ENCODE measurements at places on chromosomes 2 and 18.

DNA sequence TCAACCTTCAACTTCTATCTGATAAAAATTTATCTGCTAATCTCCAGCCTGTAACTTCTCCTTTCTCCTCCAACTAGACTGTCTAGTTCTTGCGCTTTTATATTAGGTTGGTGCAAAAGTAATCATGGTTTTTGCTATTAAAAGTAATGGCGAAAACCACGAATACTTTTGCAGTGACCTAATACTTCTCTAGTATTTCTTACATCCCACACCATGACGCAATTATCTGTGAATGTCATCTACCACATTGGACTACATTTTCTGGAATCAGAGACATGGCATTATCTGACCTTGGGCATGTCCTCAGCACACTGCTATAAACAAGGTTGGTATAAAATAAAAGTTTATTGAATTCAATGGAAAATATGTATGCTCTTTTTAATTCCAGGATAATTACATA, 370.2 kb upstream of the LYPD1 start:
- no peak for DNase-seq

GRCh38 chr2:184178229-184178628, 420.1 kb upstream of the ZNF804A start:
- no peak for DNase-seq

DNA sequence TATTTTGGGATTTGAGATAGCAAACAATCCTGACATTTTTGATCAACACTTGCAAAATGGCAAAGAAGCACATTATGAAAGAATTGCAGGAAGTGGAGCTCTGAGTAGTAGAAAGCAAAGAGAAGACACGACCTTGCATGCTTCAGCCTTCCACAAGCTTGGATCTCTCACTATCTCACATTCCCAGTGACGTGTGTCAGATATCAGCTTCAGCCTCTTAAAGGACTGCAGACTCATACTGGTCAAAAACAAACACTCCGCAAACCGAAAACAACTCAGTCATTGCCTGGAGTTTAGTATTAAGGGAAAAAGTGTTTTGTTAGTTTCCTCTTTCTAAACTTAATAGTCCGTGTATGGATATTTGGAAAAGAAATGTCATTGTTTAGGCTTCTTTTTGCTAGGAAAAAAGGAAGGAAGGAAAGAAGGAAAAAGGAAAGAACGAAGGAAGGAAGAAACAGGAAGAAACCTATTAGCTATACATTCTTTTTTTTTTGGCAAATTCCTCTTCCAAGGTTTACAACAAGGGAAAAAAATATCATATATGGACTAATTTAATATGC, 32.6 kb upstream of the SLC40A1 start:
- DNase-seq: no peak

GRCh38 chr2:120438301-120439066, 92.5 kb downstream of the INHBB start:
- no peak for DNase-seq

DNA sequence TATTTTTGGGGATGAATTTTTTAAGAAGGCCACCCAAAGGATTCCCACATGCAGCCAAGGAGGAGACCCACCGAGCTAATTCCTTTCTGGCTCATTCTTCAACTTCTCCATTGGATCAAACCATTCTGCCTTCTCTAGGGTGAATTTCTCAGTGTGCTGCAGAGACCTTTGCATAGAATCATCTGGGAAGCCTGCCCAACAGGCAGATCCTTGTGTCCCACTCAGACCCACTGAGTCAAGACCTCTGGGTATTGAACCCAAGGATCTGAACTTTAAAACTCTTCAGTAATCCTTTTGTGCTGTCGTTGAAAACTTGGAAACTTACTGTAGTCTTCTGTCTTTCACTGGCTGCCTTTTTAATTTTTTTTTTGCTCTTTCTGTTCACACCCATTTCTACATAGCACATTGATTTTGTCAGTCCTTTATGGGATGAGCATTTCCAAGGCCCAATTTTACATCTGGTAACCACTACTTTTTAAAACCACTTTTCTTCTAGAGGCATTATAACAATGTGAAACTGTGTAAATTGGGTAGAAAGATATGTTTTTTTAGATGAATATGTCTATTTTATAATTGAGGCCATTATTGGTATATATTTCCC, 120.2 kb downstream of the TSN start:
- no peak for DNase-seq

DNA sequence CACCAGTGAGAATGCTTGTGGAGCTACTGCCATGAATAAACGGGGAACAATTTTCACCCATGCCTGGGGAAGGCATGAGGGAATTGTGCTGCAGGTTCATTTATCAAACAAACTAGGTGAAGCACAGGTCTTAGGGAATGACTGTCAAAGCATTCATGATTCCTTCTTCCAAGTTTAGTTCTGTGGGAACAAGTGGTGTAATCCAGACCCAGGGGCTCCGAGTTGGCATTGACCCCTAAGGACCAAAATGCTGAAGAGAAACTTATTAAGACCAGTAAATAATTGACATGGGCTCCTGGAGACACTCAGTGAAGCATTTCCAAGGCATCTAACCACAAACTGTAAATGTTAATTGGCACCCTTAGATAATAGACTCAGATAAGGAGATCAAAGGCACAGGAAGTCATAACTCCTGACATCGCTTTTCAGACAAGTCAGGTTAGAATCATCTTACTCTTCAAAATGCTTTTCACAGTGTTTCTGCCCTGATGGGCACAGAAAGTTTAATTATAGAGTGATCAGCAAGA, 96.9 kb downstream of the SPP2 start:
- DNase-seq: no peak

Data from cortex of kidney (tissue), 1 donor.